ENCODE measurements at places on chromosomes 5 and 9.
A peak's percentile ranks its signal among the peaks of the same experiment; 100 is the strongest.

GRCh38 chr5:107812570-107813141 lies 141.9 kb upstream of the EFNA5 start:
- DNase-seq = no peak

GRCh38 chr9:120572472-120572871 lies 7.5 kb downstream of the CDK5RAP2 start:
- no peak for DNase-seq

DNA sequence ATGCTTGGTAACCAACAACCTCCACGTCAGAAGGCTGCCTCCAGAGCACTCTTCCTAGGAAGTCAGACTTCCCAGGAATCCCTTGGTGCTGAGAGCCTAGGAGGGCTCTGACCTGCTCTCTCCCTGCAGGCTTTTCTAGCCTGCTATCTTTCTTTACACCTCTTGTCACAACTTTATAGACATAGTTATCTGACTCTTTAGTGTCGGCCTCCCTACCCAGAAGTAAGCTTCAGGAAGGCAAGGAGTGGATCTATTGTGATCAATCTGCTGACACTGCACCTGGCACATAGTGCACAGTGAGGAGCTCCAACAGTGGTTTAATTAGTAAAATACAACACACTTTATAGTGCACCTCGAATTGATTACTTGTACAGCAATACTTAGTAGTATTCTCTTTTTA lies 2.3 kb downstream of the AFAP1L1 start:
- no peak for DNase-seq

GRCh38 chr5:119287547-119288111 lies 68.2 kb upstream of the TNFAIP8 start:
- no peak for DNase-seq

DNA sequence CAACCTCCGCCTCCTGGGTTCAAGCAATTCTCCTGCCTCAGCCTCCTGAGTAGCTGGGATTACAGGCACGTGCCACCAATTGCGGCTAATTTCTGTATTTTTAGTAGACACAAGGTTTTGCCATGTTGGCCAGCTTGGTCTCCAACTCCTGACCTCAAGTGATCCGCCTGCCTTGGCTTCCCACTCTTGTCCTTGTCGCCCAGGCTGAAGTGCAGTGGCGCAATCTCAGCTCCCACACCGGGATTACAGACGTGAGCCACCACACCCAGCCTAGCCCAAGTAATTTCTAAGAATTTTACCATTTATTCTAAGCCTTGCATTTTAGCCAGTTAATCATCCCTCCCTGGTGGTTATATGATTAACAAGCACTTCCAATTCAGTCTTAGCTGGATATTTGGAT lies 11.0 kb downstream of the NAIP start:
- no peak for DNase-seq

GRCh38 chr9:116151966-116152381 lies 1.6 kb upstream of the PAPPA start:
- no peak for DNase-seq

- DNase-seq = peak; percentile 83
Measured at GRCh38 chr5:132064738-132065331, 4.4 kb downstream of the IL3 start.

- no peak for DNase-seq
Measured at GRCh38 chr9:137982200-137982599, 104.6 kb downstream of the CACNA1B start.

DNA sequence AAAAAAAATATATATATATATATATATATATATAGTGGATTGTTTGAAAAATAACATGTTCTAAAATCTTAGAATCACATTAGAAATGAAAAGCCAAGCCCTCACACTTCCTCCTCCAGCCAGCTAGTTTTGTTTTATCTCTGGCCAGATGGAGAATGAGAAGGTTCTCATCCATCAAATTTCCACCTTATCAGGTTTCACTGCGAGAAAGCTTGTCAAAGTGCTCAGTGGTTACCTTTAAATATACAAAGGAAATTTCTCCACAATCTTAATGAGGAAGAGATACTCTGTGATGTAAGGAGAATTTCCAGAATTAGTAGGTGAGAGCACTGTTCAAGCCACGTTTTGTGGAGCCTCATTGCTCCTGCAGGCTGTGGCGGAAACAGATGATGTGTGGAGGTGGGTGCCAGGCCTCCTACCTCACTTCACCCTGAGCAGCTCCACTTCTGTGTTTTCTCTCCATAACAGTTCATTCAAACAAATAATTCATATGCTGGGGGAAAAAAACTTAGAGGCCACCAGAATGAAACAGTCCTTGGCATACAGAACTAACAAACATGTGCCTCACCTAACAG lies 71.9 kb downstream of the CDK5RAP2 start:
- no peak for DNase-seq

- no peak for DNase-seq
Measured at GRCh38 chr9:136007276-136007933, 46.2 kb upstream of the UBAC1 start.
